Activated T-helper 1 cell treated with anti-CD3 and anti-CD28 coated beads, Interleukin-12 subunit alpha, Interleukin-12 subunit beta, Interleukin-2, Interleukin-4 antibody, amounts not matched to agents 30 ng/mL and 10 ng/mL and 1 ng/mL, durations not matched to agents 14 hours and 24 hours and 36 hours (primary cell): ENCODE measurements at places on chromosomes 16 and 17. TPM values are rescaled to one million over a fixed set of nuclear protein-coding genes. Genes with fewer than 3 reads are reported as not detected.

Gene PER1
- 36.9 and 37.4 TPM in 2 replicates for total RNA-seq

- no peak overlapping the region for H3K4me3 ChIP-seq
- H3K27me3 ChIP-seq = peaks cover 54% of the 10 kb centered on the region
- H3K27ac ChIP-seq = no peak overlapping the region
- H3K36me3 ChIP-seq = peaks cover 2% of the 10 kb centered on the region
- no peak for DNase-seq
Observed at GRCh38 chr17:33292201-33292980, 704 bp downstream of the ASIC2 start.

GRCh38 chr17:29331708-29332085 lies 37.7 kb upstream of the NUFIP2 start:
- H3K4me3 ChIP-seq = no peak overlapping the region
- no peak for DNase-seq
- H3K27ac ChIP-seq = no peak overlapping the region
- no peaks in the 10 kb centered on the region for H3K36me3 ChIP-seq

GRCh38 chr16:70270176-70270575 lies 18.4 kb upstream of the EXOSC6 start:
- no peak overlapping the region for H3K27ac ChIP-seq
- no peak overlapping the region for H3K4me3 ChIP-seq
- no peaks in the 10 kb centered on the region for H3K4me1 ChIP-seq
- DNase-seq = no peak
- H3K27me3 ChIP-seq = no peaks in the 10 kb centered on the region

GRCh38 chr17:17849845-17850373 lies 13.1 kb upstream of the SREBF1 start:
- H3K4me1 ChIP-seq = peaks cover 71% of the 10 kb centered on the region
- peak overlapping the region; percentile 86 for H3K27ac ChIP-seq
- H3K4me3 ChIP-seq = peak overlapping the region; percentile 61
- DNase-seq = peak; percentile 72
- H3K27me3 ChIP-seq = no peaks in the 10 kb centered on the region

GRCh38 chr16:72561-73548 lies at the start of gene RHBDF1:
RHBDF1 (minus strand) TSS chr16:72631; CDS start chr16:65015, 7,616 bp downstream.
- H3K27ac ChIP-seq = no peak within 1 kb of the TSS
- peak within 1 kb of the TSS; percentile 74 for H3K4me3 ChIP-seq
- H3K4me1 ChIP-seq = peaks cover 17% of the 10 kb centered on the region

GRCh38 chr17:42598905-42599304 lies 10.3 kb downstream of the RETREG3 start:
- peaks cover 8% of the 10 kb centered on the region for H3K36me3 ChIP-seq
- no peaks in the 10 kb centered on the region for H3K4me1 ChIP-seq
- no peak overlapping the region for H3K4me3 ChIP-seq
- no peak for DNase-seq
- H3K27ac ChIP-seq = no peak overlapping the region

GRCh38 chr17:3798273-3799180 lies 2.5 kb downstream of the ITGAE start:
- peaks cover 29% of the 10 kb centered on the region for H3K4me1 ChIP-seq
- H3K36me3 ChIP-seq = peaks cover 9% of the 10 kb centered on the region
- no peak for DNase-seq
- no peaks in the 10 kb centered on the region for H3K27me3 ChIP-seq
- H3K27ac ChIP-seq = no peak overlapping the region
- no peak overlapping the region for H3K4me3 ChIP-seq

Gene MT1F
- 4.3 and 5.2 TPM in 2 replicates for total RNA-seq

GRCh38 chr16:54647725-54648221 lies 282.9 kb upstream of the IRX5 start:
- no peak overlapping the region for H3K4me3 ChIP-seq
- DNase-seq = no peak
- H3K4me1 ChIP-seq = no peaks in the 10 kb centered on the region
- H3K36me3 ChIP-seq = no peaks in the 10 kb centered on the region
- H3K27me3 ChIP-seq = peaks cover 8% of the 10 kb centered on the region
- no peak overlapping the region for H3K27ac ChIP-seq

Gene ASGR1
- total RNA-seq = 1.1 and 1.6 TPM in 2 replicates

- H3K4me3 ChIP-seq = no peak overlapping the region
- H3K4me1 ChIP-seq = no peaks in the 10 kb centered on the region
- H3K27ac ChIP-seq = no peak overlapping the region
Observed at GRCh38 chr17:70181866-70182265, 12.5 kb downstream of the KCNJ2 start.
